CD4-positive, CD25-positive, alpha-beta regulatory T cell (primary cell): ENCODE measurements at places on chromosomes 12 and 14.

DNA sequence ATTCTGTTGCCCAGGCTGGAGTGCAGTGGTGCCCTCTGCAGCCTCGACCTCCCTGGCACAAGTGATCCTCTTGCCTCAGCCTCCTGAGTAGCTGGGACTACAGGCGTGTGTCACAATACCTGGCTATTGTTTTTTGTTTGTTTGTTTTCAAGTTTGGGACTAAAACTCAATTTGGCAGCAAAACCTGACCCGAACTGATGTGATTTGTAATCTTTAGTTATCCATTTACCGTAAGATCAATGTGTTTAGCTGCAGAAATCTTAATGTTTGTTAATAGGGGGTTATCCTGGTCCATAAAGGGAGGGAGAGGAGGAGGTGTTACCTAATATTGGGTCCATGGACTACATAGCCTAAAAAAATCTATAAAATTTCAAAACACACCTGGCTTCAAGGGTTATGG, 738 bp upstream of the C1S start:
- DNase-seq, result no peak

DNA sequence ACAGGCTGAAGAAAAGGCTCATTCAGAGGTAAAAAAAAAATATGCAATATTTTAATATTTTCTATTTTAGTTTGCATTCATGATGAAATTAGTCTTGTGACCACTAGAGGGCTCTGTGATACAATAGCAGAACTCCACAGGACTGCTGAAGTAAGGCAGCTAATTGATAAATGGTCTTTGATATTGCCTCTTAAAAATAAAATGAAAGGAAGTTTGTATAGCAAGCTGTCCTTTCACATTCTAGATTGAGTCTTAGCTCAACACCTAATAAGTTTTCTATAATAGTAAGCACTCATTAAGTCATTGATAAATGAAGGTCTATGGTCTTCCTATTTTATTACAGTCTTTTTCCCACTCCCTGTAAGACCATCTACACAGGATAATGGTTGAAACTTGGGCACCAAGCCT, 315.7 kb downstream of the NAV3 start:
- peak; percentile 4 for DNase-seq

DNA sequence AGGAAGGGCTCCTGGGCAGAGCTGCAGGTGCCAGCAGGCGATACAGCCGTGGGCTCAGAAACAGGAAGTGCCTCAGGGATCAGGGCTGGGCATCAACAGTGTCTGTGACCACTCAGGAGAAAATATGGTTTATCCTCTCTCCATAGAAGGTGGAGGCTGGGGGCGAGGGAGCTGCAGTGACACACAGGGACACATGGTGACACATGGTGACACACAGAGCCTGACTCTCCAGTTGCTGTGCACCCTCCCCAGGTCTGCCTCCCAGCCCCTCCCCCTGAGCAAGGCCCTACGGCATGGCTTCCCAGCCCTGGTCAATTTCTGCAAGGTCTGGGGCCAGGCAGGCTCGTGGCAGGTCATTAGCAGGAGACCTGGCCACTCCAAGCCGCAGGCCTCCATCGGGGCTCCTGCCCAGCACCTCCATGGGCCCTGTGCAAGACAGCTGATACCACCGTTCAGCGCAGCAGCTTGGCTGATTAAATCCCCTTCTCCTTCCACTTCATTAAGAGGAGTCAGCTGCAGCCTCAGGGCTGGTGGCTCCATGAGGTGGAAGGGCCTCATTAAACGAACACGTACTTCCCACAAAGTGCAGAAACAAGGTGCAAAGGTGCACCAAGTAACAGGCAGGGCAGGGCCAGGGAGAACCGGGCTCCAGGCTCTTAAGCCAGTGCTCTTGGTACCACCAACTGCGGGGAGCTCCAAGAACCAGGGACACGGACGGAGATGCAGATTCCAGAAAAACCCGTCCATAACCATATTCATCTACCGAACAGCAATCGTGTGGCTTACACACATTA, 60.7 kb downstream of the CCNK start:
- no peak for DNase-seq

DNA sequence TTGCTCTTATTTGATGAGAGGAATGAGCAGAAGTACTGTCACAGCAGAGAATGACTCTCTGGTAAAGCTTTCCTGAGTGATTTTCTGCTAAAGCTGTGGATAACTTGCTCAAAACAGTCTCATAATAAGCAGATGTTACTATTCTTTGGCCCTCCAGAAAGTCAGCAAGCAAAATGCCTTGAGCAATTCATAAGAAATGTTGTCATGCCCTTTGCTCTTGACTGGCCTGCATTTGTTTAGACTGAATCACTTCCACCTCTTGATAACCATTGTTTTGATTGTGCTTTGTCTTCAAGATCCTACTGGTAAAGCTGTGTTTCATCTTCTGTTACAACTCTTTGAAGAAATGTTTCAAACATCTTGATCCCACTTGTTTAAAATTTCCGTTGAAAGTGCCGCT, 457.9 kb upstream of the FOXG1 start:
- DNase-seq, result no peak

DNA sequence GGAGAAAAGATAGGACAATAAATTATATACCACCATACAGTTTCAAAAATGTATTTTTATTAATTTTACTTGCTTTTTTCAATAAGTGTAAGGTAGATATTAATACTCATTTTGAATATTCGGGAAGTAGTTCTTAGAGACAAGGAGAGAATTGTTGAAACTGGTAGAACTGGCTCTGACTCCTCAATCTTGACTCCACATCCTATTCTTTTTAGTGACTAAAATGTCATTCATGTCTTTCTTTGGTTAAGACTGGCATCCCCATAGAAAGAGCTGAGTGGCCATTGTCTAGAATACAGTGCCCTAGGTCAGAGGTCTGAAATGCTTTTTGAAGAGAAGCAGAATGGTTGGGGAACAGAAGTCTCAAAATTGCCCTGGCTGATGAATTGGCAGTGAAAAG, 177.6 kb upstream of the LRIG3 start:
- DNase-seq, result no peak

DNA sequence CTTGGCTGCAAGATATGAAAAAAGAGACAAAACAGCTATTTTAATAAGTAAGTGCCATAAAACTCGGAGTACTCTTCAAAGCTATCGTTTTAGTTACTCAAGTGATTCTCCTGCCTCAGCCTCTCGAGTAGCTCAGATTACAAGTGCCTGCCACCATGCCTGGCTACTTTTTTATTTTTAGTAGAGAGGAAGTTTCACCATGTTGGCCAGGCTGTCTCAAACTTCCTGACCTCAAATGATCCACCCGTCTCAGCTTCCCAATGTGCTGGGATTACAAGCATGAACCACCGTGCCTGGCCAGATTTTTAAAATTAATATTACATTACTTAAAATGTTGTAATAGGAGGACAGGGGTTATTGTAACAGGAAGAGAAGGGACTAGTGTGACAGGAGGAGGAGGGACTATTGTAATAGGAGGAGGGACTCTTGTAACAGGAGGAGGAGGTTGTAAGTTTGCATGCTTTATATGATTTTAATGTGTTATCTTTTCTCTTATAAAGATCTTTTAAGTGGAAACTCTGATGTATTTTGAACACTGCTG, 61.3 kb downstream of the KITLG start:
- DNase-seq, result no peak

- no peak for DNase-seq
Measured at GRCh38 chr14:104125011-104125410, 13.4 kb upstream of the KIF26A start.

GRCh38 chr12:132362996-132363660, 33.7 kb upstream of the GALNT9 start:
- peak; percentile 24 for DNase-seq

DNA sequence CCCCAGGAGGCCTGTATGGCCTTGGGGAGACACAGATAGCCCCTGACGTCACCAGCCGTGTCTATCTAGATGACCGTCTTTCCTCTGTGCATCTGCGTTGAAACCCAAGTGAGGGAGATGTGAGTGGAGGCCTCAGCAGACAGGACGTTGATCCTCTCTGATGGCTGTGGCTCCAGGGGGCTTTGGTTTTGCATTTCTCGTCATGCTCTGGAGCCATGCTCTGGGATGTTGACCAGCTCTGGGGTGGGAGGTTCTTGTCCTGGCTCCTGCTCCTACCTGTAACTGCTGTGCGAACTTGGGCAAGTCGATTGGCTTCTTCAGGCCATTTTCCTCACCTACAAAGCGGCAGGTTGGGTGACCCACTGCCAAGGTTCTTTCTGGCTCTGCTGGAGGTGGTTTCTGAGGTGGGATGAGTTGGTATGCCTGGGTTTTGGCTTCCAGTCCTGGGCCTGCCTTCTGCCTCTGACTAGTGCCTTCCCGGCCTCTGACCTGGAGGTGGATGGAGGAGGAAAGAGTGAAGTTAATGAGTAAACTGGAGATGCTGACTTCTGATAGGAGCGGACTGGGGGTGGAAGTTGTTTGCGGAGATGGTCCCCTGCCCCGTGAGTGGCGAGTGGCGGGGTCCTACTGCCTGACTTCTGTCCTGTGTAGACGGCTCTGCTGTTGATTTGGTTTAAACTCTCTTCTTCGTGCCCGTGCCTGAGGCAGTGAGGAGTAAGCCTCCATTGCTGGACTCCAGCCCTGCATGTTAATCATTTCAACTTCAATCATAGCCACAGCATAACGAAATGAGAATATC, 8.4 kb downstream of the TSPAN9 start:
- no peak for DNase-seq

- DNase-seq, result peak; percentile 23
Measured at GRCh38 chr14:72024043-72024407, 91.8 kb downstream of the RGS6 start.
